Thymus (tissue), 14 donors: ENCODE measurements at places on chromosomes 1 and 21. TPM values are rescaled to one million over a fixed set of nuclear protein-coding genes. Genes with fewer than 3 reads are reported as not detected.

GJA4 gene
- total RNA-seq, result 3.8 TPM

GRCh38 chr1:152739841-152740240 lies 18.0 kb upstream of the KPRP start:
- no peak for DNase-seq
- no peak overlapping the region for H3K4me3 ChIP-seq
- H3K36me3 ChIP-seq, result no peaks in the 10 kb centered on the region
- H3K27ac ChIP-seq, result no peak overlapping the region
- no peaks in the 10 kb centered on the region for H3K4me1 ChIP-seq

GRCh38 chr1:41612953-41613352 lies 128.5 kb upstream of the EDN2 start:
- no peak overlapping the region for H3K27ac ChIP-seq
- no peaks in the 10 kb centered on the region for H3K27me3 ChIP-seq
- H3K4me1 ChIP-seq, result no peaks in the 10 kb centered on the region
- H3K4me3 ChIP-seq, result no peak overlapping the region

HTR6 gene
- not detected for total RNA-seq

GRCh38 chr21:28927130-28927529 lies 65.5 kb downstream of the LTN1 start:
- H3K36me3 ChIP-seq, result no peaks in the 10 kb centered on the region
- H3K27ac ChIP-seq, result no peak overlapping the region
- no peaks in the 10 kb centered on the region for H3K27me3 ChIP-seq
- no peaks in the 10 kb centered on the region for H3K4me1 ChIP-seq
- H3K4me3 ChIP-seq, result no peak overlapping the region
- DNase-seq, result no peak

- DNase-seq, result no peak
- H3K4me1 ChIP-seq, result no peaks in the 10 kb centered on the region
- H3K27me3 ChIP-seq, result no peaks in the 10 kb centered on the region
- no peak overlapping the region for H3K27ac ChIP-seq
Observed at GRCh38 chr1:35923791-35924221, 7.1 kb upstream of the AGO3 start.

DNA sequence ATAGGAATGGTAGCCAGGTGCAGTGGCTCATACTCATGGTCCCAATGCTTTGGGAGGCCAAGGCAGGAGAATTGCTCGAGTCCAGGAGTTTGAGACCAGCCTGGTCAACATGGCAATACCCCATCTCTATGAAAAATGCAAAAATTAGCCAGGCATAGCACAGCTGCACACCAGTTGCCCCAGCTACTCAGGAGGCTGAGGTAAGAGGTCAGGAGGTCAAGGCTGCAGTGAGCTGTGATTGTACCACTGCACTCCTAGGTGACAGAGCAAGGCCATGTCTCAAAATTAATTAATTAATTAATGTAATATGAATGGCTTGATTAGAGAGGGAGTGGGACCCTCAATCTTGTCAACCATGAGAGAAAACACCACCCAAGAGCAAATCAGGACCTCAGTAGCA lies 198.7 kb upstream of the DUSP10 start:
- H3K4me1 ChIP-seq, result no peaks in the 10 kb centered on the region
- no peak overlapping the region for H3K27ac ChIP-seq
- H3K4me3 ChIP-seq, result no peak overlapping the region
- no peaks in the 10 kb centered on the region for H3K36me3 ChIP-seq
- no peak for DNase-seq

- no peaks in the 10 kb centered on the region for H3K4me1 ChIP-seq
- H3K4me3 ChIP-seq, result no peak overlapping the region
- no peaks in the 10 kb centered on the region for H3K27me3 ChIP-seq
- peak overlapping the region; percentile 5 for H3K27ac ChIP-seq
- H3K36me3 ChIP-seq, result no peaks in the 10 kb centered on the region
Observed at GRCh38 chr1:119554183-119554582, 47.2 kb downstream of the HSD3B1 start.

GRCh38 chr1:205576011-205576410 lies 55.8 kb downstream of the ELK4 start:
- peaks cover 83% of the 10 kb centered on the region for H3K27me3 ChIP-seq
- H3K27ac ChIP-seq, result no peak overlapping the region
- no peaks in the 10 kb centered on the region for H3K36me3 ChIP-seq
- no peak for DNase-seq
- peaks cover 4% of the 10 kb centered on the region for H3K4me1 ChIP-seq

MYOG gene
- total RNA-seq, result 7.8 TPM

- peaks cover 12% of the 10 kb centered on the region for H3K36me3 ChIP-seq
- no peak for DNase-seq
- H3K4me3 ChIP-seq, result no peak overlapping the region
- H3K4me1 ChIP-seq, result no peaks in the 10 kb centered on the region
- H3K27me3 ChIP-seq, result no peaks in the 10 kb centered on the region
Observed at GRCh38 chr1:197127246-197127912, 19.1 kb downstream of the ASPM start.

- no peak overlapping the region for H3K27ac ChIP-seq
- H3K4me1 ChIP-seq, result peaks cover 30% of the 10 kb centered on the region
- H3K27me3 ChIP-seq, result no peaks in the 10 kb centered on the region
Observed at GRCh38 chr21:42748620-42749176, 95.3 kb downstream of the PDE9A start.

GRCh38 chr21:28387220-28387619 lies 605.5 kb downstream of the LTN1 start:
- no peaks in the 10 kb centered on the region for H3K36me3 ChIP-seq
- DNase-seq, result no peak
- H3K4me1 ChIP-seq, result no peaks in the 10 kb centered on the region

OTUD7B gene
- 1.8 TPM for total RNA-seq

HSD3B1 gene
- 0.09 TPM for total RNA-seq

S100A7A gene
- not detected for total RNA-seq

ZNF670 gene
- 4.7 TPM for total RNA-seq

DNA sequence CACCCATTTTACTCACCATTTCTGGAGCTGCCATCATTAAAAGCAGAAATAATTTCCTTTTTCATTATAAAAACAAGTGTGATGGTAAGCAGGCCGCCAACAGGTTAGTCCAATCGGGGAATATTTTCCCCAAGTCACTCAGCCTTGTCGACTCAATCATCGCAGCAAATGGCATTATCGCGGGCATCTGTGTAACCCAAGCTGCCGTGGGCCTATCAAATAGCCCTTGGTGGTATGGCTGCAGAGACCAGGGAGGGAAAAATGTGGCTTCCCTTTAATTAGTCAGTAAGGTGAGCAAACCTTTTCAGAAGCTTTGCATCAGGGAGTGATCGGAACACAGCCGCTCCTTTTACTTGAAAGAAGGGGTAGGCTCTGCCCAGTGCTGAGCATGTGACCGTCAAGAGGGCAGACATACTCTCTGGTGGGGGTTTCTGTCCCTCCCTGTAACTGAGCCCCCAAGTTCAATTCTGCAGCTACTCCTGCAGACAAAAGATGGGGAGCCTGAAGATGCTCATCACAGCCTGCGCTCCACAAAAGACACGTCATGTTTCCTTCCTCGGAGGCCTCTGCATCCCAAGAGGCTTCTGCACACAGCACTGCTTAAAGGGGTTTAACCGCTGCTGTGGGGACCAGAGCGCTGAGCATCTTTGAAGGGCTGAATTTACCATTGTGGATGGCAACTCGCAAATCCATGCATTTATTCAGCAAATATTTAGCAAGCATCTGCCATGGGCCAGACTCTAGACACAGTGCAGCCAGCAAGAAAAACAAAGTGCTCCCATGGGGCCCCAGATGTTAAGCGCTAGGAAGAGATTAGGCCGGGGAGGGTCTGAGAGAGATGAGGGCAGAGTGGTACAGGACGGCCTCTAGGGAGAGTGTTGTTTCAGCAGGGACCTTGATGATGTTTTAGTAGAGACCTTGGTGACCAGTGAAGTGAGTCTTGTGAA lies 1.2 kb upstream of the TMPRSS3 start:
- H3K4me1 ChIP-seq, result peaks cover 39% of the 10 kb centered on the region
- H3K27me3 ChIP-seq, result no peaks in the 10 kb centered on the region
- no peak overlapping the region for H3K27ac ChIP-seq

DNA sequence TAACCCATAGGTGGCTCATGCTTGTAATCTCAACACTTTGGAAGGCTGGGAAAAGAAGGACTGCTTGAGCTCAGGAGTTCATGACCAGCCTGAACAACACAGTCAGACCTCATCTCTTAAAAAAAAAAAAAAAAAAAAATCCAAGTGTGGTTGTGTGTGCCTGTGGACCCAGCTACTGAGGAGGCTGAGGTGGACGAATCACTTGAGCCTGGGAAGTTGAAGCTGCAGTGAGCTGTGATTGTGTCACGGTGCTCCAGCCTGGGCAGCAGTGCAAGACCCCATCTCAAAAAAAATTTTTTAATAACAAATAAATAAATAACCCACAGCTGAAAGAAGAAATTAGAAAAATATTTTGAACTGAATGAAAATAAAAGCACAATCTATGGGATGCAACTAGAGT lies 13.8 kb downstream of the INTS7 start:
- DNase-seq, result no peak
- H3K27me3 ChIP-seq, result no peaks in the 10 kb centered on the region
- H3K4me1 ChIP-seq, result no peaks in the 10 kb centered on the region
- H3K27ac ChIP-seq, result no peak overlapping the region
- H3K36me3 ChIP-seq, result peaks cover 4% of the 10 kb centered on the region

GRCh38 chr21:41023936-41024335 lies 144.0 kb upstream of the BACE2 start:
- no peaks in the 10 kb centered on the region for H3K4me1 ChIP-seq
- H3K36me3 ChIP-seq, result no peaks in the 10 kb centered on the region
- no peaks in the 10 kb centered on the region for H3K27me3 ChIP-seq

ACTN2 gene
- total RNA-seq, result 0.38 TPM

- H3K27me3 ChIP-seq, result no peaks in the 10 kb centered on the region
- H3K27ac ChIP-seq, result no peak overlapping the region
- H3K4me3 ChIP-seq, result no peak overlapping the region
- no peaks in the 10 kb centered on the region for H3K36me3 ChIP-seq
- no peak for DNase-seq
Observed at GRCh38 chr1:170410401-170411166, 121.4 kb upstream of the GORAB start.

- H3K27ac ChIP-seq, result no peak overlapping the region
- H3K36me3 ChIP-seq, result no peaks in the 10 kb centered on the region
- H3K4me1 ChIP-seq, result no peaks in the 10 kb centered on the region
- no peak overlapping the region for H3K4me3 ChIP-seq
- H3K27me3 ChIP-seq, result no peaks in the 10 kb centered on the region
- no peak for DNase-seq
Observed at GRCh38 chr1:242847390-242847993, 323.0 kb upstream of the PLD5 start.

DNA sequence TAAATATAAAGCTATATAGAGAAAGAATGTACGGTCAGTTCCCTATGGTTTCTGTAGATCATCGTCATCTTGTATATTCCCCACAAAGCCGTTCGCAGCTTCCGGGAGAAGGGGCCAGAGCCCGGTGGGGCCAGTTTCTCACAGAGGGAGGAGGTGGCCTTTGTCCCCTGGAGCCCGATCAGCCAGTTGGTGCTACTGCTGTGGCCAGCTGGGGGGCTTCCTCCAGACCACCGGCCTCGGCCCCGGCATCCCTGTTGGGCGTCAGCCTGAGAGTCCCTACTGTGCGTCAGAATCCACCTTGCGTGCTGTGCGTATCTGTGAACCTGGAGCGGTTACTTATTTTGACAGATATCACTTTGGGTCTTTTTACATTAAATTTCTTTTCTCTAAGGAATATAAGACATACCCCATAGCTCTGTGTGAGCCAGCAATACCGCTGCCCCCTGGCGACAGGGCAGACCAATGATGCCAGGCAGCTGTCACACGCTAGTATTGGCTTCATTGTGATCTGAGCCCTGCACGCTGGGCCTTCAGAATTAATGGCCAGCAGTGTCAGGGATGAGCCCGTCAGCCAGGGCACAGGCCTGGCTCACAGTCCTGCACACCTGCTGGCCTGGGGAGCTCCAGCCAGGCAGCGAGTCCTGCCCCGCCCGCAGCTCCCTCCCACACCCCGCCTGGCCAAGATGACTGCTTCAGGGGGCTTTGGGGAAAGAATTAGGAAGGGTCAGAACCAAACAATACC lies 145.9 kb downstream of the PGBD5 start:
- no peak overlapping the region for H3K4me3 ChIP-seq
- no peak for DNase-seq
- peaks cover 55% of the 10 kb centered on the region for H3K4me1 ChIP-seq
- no peaks in the 10 kb centered on the region for H3K27me3 ChIP-seq
- peak overlapping the region; percentile 84 for H3K27ac ChIP-seq
- peaks cover 37% of the 10 kb centered on the region for H3K36me3 ChIP-seq

CR1L gene
- total RNA-seq, result 0.85 TPM

DNA sequence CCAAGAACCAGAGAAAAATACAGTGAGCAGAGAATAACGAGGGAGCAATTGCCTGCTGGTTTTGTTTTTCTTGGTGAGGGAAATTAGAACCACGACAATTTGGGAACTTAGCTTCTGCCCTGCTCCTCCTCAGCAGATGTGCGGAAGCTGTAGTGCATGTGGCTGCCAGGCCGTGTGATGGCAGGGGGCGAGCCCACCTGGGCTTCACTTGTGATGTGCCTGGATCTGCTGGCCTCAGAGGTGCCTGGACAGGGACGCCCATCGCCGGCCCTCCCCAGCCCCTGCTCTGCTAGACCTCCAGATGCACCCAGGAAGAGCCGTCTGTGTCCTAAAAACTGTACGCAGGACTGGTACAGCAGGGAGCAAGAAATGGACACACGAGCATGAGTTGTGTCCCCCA lies 28.5 kb upstream of the C1orf174 start:
- H3K27ac ChIP-seq, result no peak overlapping the region
- no peaks in the 10 kb centered on the region for H3K27me3 ChIP-seq
- DNase-seq, result no peak
- H3K4me3 ChIP-seq, result no peak overlapping the region
- H3K36me3 ChIP-seq, result no peaks in the 10 kb centered on the region
- no peaks in the 10 kb centered on the region for H3K4me1 ChIP-seq

GRCh38 chr1:217109928-217110327 lies 386.7 kb upstream of the ESRRG start:
- H3K36me3 ChIP-seq, result no peaks in the 10 kb centered on the region
- no peak overlapping the region for H3K4me3 ChIP-seq
- no peak for DNase-seq
- no peak overlapping the region for H3K27ac ChIP-seq

- no peak overlapping the region for H3K4me3 ChIP-seq
- H3K27me3 ChIP-seq, result no peaks in the 10 kb centered on the region
- no peaks in the 10 kb centered on the region for H3K36me3 ChIP-seq
- H3K4me1 ChIP-seq, result no peaks in the 10 kb centered on the region
Observed at GRCh38 chr1:169261884-169262283, 105.7 kb downstream of the NME7 start.
